Activated naive CD4-positive, alpha-beta T cell treated with anti-CD3 and anti-CD28 coated beads, Interleukin-2, amount 10 ng/mL, durations not matched to agents 7 days and 5 days (primary cell): ENCODE measurements at places on chromosomes 11 and 22.

- H3K27ac ChIP-seq, result peak overlapping the region; percentile 89
- peak overlapping the region; percentile 98 for H3K4me3 ChIP-seq
- peaks cover 29% of the 10 kb centered on the region for H3K36me3 ChIP-seq
- peaks cover 37% of the 10 kb centered on the region for H3K27me3 ChIP-seq
- peak; percentile 51 for DNase-seq
Observed at GRCh38 chr11:47980907-47981621, 705 bp downstream of the PTPRJ start.

- no peak overlapping the region for H3K27ac ChIP-seq
- H3K4me3 ChIP-seq, result no peak overlapping the region
- H3K4me1 ChIP-seq, result no peaks in the 10 kb centered on the region
- no peaks in the 10 kb centered on the region for H3K27me3 ChIP-seq
Observed at GRCh38 chr11:2708151-2708581, 8.4 kb upstream of the KCNQ1OT1 start.

- peak within 1 kb of the TSS; percentile 9 for H3K27ac ChIP-seq
- DNase-seq, result peak; percentile 84
- H3K36me3 ChIP-seq, result no peaks in the 10 kb centered on the region
- H3K27me3 ChIP-seq, result peaks cover 100% of the 10 kb centered on the region
Observed at GRCh38 chr11:8263769-8264410, at the start of gene LMO1. Gene LMO1, minus strand, starts transcription at chr11:8263878. Its CDS starts 516 bp downstream, at chr11:8263362.

- H3K4me1 ChIP-seq, result no peaks in the 10 kb centered on the region
- peaks cover 7% of the 10 kb centered on the region for H3K27me3 ChIP-seq
- no peak overlapping the region for H3K4me3 ChIP-seq
- DNase-seq, result no peak
- no peaks in the 10 kb centered on the region for H3K36me3 ChIP-seq
Observed at GRCh38 chr11:88531831-88532230, 194.3 kb upstream of the CTSC start.

GRCh38 chr11:74685905-74686304, 45.3 kb downstream of the CHRDL2 start:
- no peak for DNase-seq
- no peak overlapping the region for H3K4me3 ChIP-seq
- H3K4me1 ChIP-seq, result peaks cover 2% of the 10 kb centered on the region
- peaks cover 42% of the 10 kb centered on the region for H3K27me3 ChIP-seq
- H3K27ac ChIP-seq, result no peak overlapping the region

GRCh38 chr11:9507277-9507580, 46.4 kb downstream of the ZNF143 start:
- no peak for DNase-seq
- peaks cover 23% of the 10 kb centered on the region for H3K36me3 ChIP-seq
- H3K4me1 ChIP-seq, result peaks cover 11% of the 10 kb centered on the region

DNA sequence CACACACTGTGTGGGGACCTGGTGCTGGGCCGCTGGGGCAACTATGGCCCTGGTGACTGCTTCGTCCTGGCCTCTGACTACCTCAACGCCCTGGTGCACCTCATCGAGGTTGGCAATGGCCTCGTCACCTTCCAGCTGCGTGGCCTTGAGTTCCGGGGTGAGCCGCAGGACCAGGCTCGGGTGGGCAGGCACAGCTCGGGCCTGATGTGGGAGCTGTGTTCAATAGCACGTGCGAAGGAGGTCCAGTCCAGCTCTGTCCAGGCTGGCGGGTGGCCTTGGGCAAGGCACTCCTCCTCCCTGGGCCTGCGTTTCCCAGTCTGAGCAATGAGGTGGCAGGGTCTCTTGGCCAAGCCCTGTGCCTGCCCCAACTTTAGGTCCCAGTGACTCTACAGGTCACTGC, 8.3 kb upstream of the SIPA1 start:
- peaks cover 20% of the 10 kb centered on the region for H3K4me1 ChIP-seq
- no peaks in the 10 kb centered on the region for H3K27me3 ChIP-seq
- no peak for DNase-seq
- no peak overlapping the region for H3K4me3 ChIP-seq
- no peak overlapping the region for H3K27ac ChIP-seq
- H3K36me3 ChIP-seq, result peaks cover 28% of the 10 kb centered on the region

DNA sequence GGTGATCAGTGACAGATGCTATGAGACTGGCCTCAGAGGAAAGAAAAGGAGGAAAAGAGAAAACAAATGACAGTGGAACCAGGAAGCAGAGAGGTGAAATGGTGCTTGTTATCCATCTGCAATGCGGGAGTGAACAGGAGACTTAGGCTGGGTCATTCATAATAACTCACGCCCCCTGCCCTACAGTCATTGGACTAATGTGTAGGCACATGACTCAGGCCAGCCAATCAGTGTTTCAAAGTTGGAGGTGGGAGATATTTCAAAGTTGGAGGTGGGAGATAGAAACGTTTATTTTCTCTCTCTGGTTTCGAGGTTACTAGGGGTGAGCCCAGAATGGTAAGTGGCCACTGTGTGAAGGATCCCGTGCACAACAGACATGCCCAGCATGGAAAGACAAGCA, 30.3 kb downstream of the SLC22A6 start:
- H3K27ac ChIP-seq, result no peak overlapping the region
- no peaks in the 10 kb centered on the region for H3K36me3 ChIP-seq

DNA sequence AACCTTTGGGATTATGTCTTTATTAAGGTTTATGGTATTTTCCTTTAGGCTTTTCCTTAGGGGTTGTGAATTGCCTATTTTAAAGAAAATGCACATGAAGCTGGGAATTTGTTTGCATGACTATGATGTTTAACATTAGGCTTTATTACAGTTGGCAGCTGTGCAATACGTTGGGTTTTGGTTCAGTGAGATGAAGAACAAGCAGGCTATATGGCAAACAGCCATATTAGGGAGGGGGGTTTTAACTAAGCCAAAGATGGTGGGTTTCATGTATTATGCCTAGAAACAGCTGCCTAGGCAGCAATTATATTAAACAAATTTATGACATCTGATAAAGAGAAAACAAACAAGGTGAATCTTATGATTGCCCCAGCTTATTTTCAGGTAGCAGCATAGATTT, 880.8 kb downstream of the FAM181B start:
- no peaks in the 10 kb centered on the region for H3K27me3 ChIP-seq
- no peaks in the 10 kb centered on the region for H3K4me1 ChIP-seq
- no peak overlapping the region for H3K27ac ChIP-seq
- no peaks in the 10 kb centered on the region for H3K36me3 ChIP-seq
- H3K4me3 ChIP-seq, result no peak overlapping the region
- no peak for DNase-seq

DNA sequence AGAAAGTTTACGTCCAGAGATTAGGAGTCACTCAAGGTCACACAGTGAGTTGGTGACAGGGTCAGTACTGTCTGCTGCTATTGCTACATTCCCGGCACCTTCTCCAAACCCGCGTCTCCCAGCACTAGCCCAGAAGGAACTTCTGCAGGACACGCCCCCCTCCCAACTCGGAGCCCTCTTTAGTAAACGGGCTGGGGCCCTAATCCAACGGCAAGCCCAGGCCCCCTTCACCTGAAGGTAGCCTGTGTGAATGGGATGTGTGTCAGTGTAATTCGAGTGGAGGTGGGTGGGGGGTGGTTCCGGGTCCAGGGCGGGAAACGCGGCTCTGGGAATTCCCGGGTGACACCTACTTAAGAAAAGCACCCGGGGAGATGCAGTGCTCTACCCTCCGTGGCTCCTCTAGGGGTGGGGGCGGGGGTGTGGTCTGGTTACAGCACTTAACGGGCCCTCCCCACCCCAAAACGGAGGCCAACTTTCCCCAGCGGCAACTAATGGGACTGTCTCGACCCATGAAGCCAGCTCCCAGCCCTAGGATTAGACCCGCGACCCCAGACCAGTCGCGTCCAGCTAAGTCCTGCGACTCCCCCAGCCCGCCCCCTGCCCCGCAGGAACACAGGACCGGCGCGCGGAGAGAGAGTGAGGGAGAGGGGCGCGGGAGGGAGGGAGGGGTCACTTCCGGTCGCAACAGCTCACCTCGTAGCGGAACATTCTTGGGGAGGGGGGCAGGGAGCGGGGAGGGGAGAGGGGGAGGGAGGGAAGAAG, 468 bp downstream of the PATL1 start:
- no peaks in the 10 kb centered on the region for H3K27me3 ChIP-seq
- H3K4me1 ChIP-seq, result peaks cover 47% of the 10 kb centered on the region
- peak overlapping the region; percentile 87 for H3K4me3 ChIP-seq

GRCh38 chr22:43118024-43118849, 7.7 kb downstream of the BIK start:
- DNase-seq, result no peak
- no peak overlapping the region for H3K27ac ChIP-seq
- H3K36me3 ChIP-seq, result no peaks in the 10 kb centered on the region

GRCh38 chr11:64078905-64079304, 43.2 kb downstream of the FLRT1 start:
- no peak for DNase-seq
- no peak overlapping the region for H3K4me3 ChIP-seq
- peaks cover 8% of the 10 kb centered on the region for H3K27me3 ChIP-seq
- H3K4me1 ChIP-seq, result peaks cover 8% of the 10 kb centered on the region
- no peak overlapping the region for H3K27ac ChIP-seq

DNA sequence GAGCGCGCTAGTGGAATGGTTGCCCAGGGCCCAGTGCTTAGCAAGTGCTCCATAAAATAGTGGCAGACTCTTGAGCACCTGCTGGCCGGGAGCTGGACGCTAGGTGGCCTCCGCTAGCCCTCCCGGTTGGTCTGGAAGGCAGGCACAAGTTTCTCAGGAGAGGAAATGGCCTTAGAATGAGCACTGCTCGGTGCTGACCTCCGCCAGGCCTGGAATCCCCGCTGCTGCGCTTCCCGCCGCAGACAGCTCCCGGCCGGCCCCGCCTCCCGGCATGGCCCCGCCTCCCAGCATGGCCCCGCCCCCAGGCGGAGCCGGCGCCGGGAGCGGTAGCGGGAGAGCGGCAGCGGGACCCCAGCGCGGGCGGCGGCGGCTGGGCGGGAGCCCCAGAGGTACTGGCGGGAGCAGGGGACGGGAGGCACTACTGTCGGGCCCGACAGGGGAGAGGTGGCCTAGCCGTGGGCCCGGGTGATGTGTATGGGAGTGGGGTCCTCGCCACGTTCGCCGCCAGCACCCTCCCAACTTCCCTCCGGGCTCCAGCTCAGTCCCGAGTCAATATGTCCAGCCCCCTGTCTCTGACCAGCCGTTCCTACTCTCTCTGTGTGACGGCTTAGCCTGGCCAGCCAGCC, at the start of gene SIPA1:
TSS of gene SIPA1 (plus strand) at position 308 of the 626 bp plus-strand sequence. CDS start 2,821 bp downstream, outside the sequence.
- H3K36me3 ChIP-seq, result peaks cover 44% of the 10 kb centered on the region
- peak within 1 kb of the TSS; percentile 94 for H3K27ac ChIP-seq
- peak within 1 kb of the TSS; percentile 88 for H3K4me3 ChIP-seq
- peak; percentile 73 for DNase-seq
- no peaks in the 10 kb centered on the region for H3K27me3 ChIP-seq

DNA sequence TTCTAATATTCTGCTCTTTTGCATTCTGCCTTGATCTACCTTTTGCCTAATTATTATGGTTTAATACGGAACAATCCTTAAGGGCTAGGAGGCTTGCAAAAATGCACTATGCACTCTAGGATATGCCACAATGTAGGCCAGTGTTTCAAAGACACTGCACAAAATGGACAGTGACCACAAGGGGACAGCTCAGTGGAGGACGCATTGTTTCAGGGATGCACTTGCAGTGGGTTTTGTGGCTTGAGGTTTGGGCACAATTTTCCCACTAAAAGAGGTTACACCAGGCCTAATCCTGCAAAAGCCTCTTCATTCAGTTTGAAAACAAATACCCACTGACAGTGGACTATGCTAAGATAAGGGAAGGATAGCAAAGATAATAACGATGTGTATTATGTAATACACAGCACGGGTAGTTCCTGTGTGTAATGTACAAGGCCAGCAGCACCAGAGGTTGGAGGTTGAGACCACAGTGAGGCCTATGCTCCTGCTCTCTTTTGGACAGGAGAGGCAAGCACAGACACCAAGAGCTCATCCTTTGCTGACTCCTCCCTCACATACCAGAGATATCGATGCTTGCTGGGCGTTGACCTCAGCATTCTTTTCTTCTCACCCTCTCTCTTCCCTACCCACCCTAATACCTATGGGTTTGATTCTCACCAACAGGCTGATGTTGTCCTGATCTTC, 12.7 kb downstream of the MAP6 start:
- no peak overlapping the region for H3K27ac ChIP-seq
- H3K27me3 ChIP-seq, result peaks cover 24% of the 10 kb centered on the region

GRCh38 chr11:65474864-65475263, 24.0 kb upstream of the MALAT1 start:
- peaks cover 41% of the 10 kb centered on the region for H3K4me1 ChIP-seq
- H3K36me3 ChIP-seq, result peaks cover 2% of the 10 kb centered on the region
- H3K4me3 ChIP-seq, result no peak overlapping the region
- H3K27me3 ChIP-seq, result peaks cover 4% of the 10 kb centered on the region

- H3K27me3 ChIP-seq, result no peaks in the 10 kb centered on the region
- DNase-seq, result no peak
- no peak overlapping the region for H3K4me3 ChIP-seq
- no peaks in the 10 kb centered on the region for H3K4me1 ChIP-seq
- H3K27ac ChIP-seq, result no peak overlapping the region
- H3K36me3 ChIP-seq, result no peaks in the 10 kb centered on the region
Observed at GRCh38 chr11:82458761-82459160, 274.9 kb downstream of the FAM181B start.

DNA sequence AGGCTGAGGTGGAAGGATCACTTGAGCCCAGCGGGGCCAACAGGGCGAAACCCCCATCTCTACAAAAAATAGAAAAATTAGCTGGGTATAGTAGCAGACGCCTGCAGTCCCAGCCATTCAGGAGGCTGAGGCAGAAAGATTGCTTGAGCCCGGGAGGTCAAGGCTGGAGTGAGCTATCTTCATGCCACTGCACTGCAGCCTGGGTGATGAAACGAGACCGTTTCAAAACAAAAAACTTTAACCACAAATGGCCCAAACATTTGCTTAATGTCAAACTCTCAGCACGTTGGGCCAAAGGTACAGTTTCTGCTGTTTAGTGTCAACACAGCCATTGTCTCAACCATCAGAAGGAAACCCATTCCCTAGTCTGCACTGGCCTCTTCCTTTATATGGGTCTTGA, 69.2 kb upstream of the TTC12 start:
- H3K4me3 ChIP-seq, result no peak overlapping the region
- H3K36me3 ChIP-seq, result no peaks in the 10 kb centered on the region
- DNase-seq, result no peak
- no peak overlapping the region for H3K27ac ChIP-seq
- peaks cover 47% of the 10 kb centered on the region for H3K27me3 ChIP-seq

DNA sequence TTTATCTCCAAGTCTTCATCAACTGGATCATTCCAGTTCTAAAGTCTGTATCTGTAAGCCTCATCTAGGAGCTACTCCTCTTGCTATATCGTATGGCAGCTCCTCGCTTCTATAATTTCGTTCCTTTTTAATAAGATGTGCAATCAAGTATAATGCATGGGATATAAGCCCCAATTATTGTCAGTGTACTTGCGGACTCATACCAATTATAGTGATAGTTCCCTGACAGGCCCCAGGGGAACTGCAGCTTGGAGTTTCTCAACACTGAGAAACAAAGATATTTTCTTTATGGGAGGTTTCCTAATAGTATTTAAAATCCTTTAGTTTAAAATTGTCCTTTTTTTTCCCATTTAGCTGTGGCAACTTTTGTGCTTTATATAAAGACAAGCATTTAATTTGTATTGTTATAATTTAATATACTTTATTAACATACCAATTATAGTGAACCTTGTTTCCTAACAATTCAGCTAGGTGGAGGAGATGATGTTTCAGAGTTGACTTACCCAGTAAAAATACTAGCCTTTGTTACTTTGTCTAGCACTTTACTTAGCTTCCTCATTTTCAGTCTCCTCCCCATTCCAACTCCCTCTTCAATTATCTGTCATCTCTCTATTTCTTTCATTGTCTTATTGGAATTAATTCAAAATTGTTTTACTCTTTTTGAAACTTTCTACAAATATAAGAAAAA, 25.3 kb upstream of the DDX17 start:
- DNase-seq, result no peak
- H3K27me3 ChIP-seq, result no peaks in the 10 kb centered on the region
- peak overlapping the region; percentile 17 for H3K4me3 ChIP-seq
- H3K27ac ChIP-seq, result peak overlapping the region; percentile 85
- peaks cover 1% of the 10 kb centered on the region for H3K36me3 ChIP-seq
- peaks cover 18% of the 10 kb centered on the region for H3K4me1 ChIP-seq
